ENCODE measurements at places on chromosomes 6 and 20.

DNA sequence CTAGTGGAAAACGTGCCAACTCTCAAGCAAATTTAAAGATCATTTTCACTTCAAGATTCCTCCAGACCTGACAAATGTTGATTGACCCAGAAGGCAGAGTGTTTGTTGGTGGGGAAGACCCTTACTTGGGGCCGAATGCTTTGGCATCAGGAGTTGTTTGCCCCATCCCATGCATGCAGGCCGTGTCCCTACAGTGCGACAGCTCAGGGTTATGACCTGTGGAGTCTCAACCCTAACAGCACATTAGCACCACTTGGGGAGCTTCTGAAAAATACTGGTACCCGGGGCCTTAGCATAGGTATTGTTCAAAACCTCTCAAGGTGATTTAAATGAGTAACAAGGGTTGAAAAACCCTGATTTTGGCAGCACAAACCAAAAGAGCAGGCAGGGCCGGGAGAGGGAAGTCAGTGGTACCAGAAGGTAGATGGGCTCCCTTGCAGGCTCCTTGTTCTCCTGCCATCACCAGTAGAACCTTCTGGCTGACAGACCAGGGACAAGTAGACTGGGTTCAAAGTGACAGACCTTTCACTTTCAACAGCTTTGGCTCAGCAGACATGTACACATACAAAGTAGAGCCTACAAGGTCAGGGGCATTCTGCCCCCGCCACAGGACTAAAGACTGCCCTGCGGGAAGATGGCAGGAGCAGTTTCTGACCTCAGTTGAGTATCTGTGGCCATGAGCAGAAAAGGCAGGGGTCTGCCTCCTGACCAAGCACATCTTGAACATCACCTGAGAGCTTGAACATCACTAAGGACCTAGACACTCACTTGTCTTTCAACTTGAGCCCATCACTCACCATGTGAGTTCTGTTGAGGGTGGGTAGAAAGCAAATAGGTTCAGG, 39.6 kb downstream of the PLCG1 start:
- DNase-seq = no peak

DNA sequence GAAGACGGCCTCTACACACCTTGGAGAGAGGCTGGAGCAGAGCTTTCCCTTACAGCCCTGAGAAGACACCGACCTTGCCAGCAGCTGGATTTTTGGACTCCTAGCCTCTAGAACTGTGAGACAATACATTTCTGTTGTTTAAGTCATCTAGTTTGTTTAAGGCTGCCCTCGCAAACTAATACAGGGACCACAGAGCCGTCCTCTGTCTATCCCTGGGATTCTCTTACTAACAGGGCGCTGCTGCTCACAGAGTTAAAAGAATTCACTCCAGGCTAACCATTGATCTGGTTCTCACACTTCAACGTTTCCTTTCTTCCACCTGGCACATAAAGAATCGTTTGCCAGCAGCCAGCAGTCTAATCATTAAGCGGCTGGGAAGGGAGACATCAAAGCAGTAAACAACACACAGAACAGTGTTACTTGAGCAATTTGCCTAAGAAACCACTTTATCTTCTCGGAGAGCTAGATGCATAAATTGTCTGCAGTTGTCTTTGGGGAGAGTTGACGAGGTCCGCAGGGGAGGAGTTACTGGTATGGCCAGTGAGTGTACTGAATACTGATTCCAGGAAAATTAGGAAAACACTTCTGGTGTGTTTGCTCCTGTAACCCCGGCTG, 103.5 kb upstream of the AKAP12 start:
- DNase-seq = no peak

DNA sequence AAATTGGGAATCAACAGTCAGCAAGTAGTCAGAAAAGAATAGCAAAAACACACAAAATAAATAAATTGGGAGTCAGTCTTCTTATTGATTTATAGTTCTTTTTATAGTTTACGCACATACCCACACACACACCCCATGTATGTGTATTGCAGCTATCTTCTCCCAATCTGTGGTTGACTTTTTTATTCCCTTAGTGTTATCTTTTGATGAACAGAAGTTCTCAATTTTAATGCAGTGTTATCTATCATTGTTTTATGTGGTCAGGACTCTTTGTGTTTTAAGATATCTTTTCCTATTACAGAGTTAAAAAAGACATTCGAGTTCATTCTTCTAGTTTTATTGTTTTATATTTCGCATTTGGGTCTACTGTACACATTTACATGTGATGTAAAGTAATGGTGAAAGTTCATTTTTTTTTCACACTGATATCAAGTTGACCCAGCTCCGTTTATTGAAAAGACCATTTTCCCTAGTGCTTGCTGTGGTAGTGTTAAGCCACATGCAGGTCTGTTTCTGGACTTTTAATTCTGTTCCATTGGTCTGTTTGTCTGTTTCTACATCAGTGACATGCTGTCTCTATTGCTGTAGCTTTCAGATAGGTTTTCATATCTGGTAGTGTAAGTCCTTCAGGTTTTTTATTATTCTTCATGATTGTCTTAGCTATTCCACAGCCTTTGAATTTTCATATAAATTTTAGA, 78.4 kb downstream of the ZFAND3 start:
- DNase-seq = no peak

GRCh38 chr6:147108259-147108910, 95.8 kb upstream of the STXBP5 start:
- DNase-seq = no peak

DNA sequence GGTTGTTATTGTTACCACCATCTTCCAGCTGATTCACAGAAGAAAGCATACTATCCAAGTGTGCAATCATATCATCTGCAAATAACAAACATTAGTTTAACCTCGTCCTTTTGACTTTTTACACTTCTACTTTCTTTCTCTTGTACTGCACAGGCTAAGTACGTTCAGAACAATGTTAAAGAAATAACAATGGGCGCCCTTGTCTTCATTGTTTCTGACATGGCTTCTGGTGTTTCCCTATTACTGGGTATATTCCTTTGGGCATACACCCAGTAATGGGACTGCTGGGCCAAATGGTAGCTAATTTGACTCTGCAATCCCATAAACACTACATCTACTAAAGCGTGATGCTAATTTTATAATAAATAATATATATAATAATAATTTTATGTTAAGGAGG, 146.7 kb downstream of the GJA10 start:
- DNase-seq = no peak

DNA sequence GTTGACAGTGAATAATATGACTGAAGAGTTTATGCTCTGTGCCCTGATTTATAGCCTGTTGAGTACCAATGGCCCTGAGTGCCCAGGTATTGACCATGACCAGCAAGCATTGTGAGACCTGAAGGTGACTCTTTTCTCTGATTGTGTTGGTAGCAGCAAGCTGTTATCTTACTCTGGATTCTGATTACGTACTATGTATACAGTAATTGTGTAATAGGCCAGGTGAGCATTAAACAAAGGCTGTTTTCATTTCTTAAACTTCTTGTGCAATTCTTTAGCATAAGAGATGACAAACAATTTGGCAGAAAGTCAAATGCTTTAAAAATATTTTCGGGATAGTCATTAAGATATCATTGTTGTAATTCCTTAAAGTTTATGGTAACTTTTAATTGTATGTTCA, 111.7 kb upstream of the PTPRK start:
- no peak for DNase-seq

- DNase-seq = no peak
Measured at GRCh38 chr20:58450254-58450653, 61.2 kb downstream of the VAPB start.

DNA sequence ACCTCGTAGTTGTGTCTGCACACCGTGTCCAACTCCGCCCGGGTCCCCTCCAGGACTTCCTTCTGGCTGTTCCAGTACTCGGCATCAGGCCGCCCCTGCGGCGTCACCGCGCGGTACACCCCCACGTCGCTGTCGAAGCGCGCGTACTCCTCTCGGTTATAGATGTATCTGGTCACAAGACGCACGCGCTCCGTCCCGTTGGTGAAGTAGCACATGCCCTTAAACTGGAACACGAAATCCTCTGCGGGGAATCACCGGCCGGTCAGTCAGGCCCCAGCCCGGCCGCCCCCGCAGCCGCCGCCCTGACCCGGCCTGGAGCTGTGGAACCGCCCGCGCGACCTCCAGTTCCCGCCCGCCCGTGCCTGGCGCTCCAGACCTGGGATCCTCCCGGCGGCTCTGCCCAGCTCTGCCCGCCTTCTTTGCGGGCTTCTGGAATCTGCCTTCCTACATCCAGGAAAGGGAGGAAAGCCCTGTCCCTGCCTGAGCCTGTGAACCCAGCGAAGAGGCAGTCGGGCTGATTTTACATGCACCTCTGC, 1.6 kb downstream of the HLA-DQB1 start:
- peak; percentile 5 for DNase-seq

- DNase-seq = no peak
Measured at GRCh38 chr6:123380257-123380656, 256.5 kb downstream of the TRDN start.

- DNase-seq = no peak
Measured at GRCh38 chr6:89716532-89716931, 78.0 kb upstream of the LYRM2 start.

DNA sequence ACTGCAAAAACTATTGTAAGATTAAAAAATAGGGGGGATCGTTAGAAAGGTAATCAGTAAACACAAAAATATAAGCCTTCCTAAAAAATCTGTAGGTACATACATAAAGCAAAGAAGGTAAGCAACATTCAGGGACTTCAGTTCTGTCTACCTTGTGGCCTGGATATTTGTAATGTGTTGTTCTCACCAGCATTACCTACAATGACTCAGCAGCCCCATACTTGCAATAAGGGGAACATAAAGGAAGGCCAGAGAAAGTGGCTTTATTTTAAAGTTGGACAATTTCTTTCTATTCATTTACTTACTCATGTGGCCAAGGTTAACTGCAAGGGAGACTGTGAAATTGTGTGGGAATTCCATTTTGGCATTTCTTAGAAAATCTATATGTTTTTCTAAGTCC, 277.2 kb upstream of the PREP start:
- DNase-seq = no peak

GRCh38 chr6:79778816-79779215, 147.7 kb downstream of the SH3BGRL2 start:
- no peak for DNase-seq

DNA sequence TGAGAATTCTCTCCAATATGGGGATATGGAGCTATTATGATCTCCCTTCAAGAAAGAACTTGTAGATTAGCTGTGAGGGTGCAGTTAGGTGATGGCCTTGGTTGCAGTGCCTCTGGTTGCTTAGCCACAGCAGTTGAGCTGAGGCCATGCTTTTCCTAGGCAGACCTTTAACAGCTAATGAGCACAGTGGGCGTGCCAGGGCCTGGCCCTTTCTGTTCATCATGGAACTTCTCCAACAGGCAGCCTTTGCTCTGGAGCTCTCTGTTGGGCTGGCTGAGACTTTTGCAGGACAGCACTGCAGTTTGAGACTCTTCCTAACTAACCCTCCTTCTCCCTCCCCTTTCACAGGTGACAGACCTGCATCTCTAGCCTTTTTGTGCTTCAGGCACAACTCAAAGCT, 39.7 kb upstream of the TMEM170B start:
- no peak for DNase-seq

- no peak for DNase-seq
Measured at GRCh38 chr20:19605786-19606485, 152.1 kb upstream of the RIN2 start.

DNA sequence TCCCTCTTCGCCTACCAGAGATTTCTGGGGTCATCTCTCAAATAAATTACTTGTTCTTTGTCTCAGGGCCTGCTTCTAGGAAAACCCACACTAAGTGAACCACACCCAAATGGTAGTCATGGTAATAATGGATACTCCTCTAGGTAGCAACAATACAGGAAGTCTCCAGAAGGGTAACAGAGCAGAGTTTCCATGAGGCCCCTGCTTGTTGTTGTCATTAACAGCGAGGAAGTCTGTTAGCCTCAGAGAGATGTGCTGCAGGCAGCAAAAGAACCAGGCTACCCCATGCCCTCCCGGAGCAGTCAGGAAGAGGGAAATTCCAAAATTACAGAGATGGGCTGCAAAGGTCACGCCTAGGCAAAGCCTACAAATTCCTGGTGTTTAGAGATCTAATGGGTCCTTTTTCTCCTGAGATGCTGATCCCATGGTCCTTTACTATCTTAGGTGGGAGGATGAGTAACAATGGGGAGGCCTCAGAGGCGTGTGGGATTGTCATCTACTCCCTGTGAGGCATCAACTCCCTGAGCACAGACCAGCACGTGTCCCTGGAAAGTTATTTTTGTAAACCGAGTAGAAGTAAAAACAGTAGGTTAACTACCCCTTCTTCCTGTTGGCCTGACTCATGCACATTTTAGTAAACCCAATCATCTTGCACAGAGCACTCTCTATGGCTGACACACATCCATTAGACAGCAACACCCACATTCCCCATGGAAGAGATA, 10.1 kb downstream of the ISM1 start:
- DNase-seq = no peak

GRCh38 chr6:4209196-4209595, 73.8 kb upstream of the ECI2 start:
- DNase-seq = no peak

DNA sequence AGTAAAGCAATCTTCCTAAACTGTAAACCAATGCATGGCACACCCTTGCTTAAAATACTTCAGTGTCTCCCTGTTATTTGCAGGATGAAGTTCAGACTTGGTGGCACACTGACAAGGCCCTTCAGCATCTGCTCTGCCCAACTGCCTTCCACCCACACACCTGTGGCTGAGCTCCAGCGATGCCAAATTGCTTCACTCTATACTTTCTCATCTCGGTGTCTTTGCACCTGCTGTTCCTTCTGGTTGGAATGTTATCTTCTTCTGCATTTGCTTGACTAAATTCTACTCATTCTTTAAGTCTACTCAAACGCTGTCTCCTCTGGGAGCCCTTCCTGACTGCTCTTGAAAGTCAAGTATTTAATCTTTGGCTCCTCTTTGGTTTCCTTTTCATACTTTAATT, 100.1 kb upstream of the SUPT3H start:
- DNase-seq = no peak

DNA sequence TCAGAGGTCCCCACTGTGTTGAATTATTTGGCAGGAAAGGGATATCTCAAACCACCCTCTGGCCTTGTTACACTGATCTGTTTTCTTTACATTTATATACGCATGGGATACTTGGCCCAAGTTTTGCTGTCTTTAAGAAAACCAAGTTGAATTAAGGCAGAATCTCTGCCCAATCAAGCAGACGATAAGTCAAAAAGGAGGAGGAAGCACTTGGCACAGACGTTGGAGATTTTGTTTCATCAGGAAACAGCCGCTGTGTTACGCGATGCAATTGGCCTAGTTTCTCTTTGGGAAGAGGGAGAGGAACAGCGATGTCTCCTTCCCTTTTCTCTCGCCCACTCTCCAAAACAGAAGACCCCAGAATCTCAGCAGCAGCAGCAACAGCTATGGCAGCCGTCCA, 20.2 kb upstream of the NAA20 start:
- no peak for DNase-seq

DNA sequence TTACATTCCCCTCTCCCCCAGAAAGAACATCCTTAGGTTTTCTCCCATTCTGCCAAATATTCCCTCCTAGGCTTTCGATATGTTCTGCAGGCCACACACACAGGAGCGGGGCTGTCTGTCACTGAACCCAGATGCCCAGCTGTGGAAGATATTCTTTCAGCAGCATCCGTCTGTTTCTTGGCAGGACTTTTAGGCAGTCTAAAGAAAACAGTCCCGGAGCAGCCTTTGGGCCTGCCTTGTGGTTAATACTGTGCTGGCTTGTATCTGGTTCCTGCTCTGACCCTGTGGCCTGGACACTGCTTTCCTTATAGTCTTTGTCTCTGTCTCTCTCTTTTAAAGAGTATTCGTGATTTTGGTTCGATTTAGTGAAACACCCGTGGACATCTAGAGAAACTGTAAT, 94.6 kb upstream of the SUPT3H start:
- DNase-seq = no peak

Measured in activated CD4-positive, CD25-positive, alpha-beta regulatory T cell treated with anti-CD3 and anti-CD28 coated beads, Interleukin-2, amount 50 U/mL, for 16 hours (primary cell).